ENCODE measurements at places on chromosomes 6 and 20.
A peak's percentile ranks its signal among the peaks of the same experiment; 100 is the strongest.

DNA sequence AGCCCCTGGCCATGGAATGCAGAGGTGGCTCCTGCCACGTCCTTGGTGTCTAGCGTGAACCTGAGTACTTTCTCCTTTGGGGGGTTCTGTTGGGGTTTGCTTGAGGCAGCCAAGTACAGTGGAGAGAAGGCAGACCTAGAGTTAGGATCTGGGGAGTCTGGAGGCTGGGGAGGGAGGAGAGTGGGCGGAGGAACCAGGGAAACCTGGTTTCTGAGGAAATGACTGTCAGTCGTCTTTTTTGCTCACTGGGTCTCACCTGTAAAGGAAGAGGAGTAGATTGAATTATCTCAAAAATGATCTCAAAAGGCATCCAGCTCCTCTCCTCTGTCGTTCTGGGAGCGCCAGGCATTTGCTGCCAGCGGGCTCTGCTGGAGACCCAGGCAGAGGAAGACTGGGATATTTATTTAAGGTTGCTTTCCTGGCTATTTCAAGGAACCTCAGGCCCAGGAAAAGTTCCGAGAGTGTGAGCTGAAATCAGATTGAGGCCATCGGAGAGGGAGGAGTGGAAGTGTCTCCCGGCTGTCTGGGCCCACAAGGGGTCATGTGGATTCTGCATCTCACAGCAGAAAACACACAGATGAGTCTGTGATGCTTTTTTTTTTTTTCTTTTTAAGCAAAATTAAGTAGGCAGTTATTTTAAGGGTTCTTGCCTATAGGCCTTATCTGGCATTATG lies 16.1 kb downstream of the EPB41L1 start:
- no peak for DNase-seq

DNA sequence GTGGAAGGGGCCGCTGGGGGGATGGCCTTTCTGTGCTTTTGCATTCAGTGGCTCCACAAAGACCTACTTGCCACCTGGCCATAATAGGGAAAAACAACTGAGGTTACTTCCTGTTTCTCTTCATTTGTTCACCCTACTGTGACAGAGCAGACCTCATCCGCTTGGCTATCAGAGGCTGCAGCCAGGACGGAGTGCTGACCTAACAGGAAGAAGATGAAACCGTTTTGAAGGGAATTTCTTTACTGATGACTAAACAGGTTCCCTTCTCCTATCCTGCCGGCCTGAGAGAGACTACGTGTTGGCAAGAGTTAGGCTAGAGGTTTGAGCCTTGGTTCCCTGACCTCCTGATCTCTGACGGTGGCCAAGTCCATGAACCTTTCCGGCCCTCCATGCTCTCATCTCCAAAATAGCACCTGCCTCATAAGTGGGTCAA lies 21.3 kb downstream of the PRR18 start:
- DNase-seq = no peak

GRCh38 chr20:32139947-32140346 lies 30.4 kb downstream of the TM9SF4 start:
- DNase-seq = no peak

DNA sequence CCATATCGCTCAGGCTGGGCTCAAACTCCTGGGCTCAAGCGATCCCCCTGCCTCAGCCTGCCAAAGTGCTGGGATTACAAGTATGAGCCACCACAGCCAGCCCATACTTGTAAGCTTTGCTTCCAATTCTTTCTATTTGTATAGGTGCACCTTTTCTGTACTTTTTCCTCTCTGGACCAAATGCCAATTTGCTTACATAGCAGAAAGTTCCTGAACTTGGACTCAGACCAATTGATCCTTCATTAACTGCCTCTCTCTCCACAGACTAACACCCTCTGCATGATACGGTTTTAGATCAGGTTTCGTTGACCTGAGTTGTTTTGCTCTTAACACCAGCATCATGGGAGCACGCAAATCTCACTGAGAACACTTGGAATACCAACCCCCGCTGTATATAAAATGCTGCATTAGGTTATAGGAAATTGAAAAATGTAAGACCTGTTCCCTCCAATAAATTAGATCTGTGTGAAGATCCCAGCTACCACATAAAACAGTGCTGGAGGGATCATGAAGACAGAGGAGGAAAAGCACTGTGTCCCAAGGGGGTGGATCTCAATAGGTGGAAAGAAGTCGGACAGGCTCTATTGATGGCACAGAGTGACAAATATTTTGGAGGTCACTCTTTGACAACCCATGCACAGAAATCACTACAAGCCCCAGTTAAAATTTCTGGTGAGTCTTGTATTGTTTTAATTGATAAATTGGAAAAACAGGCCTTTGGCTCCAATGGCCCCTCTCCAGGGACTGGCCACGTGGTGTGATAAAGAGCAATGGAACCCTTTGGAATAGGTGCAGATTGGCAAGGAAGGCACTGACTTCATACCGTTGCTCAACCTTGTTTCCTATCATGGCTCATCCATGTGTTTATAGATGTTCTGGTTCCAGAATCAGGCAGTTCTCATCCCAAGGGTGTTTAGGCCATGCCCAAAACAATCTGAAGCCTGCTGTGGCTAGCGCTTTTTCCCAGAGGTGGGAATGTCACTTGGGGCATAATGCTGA lies 51.2 kb downstream of the ISM1 start:
- DNase-seq = no peak

DNA sequence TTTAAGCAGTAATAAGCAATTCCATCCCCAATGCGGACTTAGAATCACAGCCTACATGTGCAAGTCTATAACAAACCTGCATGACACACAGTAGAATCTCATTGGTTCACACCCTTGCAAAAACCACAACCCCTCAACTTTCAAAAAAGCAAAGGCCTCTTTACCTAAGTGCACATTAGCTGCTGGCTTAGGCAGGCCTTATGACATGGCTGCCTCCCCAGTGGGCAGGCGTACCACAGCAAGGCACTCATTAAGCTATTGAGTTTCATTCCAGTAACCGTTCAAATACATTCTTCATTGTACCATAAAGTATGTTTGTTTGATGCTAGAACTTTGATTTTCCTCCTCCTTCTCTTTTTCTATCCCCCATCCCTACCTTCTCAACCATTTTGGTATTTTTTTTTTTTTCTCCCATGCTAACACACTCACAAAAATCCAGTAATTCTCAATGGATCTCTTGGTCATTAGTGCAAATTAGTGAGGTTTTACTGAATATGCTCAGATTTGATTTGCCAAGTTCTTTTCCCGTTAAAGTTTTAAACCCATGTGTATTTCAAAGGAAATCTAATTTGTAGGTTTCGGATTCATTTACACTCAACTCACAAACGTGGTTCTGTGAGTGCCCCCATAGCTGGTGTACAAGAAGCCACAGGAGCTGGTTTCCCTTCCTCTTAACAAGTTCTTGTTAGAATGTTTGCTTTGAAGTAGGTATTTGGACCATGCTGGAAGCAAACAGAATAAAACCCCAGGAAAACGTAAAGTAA lies 460.4 kb upstream of the RUNX2 start:
- DNase-seq = no peak

DNA sequence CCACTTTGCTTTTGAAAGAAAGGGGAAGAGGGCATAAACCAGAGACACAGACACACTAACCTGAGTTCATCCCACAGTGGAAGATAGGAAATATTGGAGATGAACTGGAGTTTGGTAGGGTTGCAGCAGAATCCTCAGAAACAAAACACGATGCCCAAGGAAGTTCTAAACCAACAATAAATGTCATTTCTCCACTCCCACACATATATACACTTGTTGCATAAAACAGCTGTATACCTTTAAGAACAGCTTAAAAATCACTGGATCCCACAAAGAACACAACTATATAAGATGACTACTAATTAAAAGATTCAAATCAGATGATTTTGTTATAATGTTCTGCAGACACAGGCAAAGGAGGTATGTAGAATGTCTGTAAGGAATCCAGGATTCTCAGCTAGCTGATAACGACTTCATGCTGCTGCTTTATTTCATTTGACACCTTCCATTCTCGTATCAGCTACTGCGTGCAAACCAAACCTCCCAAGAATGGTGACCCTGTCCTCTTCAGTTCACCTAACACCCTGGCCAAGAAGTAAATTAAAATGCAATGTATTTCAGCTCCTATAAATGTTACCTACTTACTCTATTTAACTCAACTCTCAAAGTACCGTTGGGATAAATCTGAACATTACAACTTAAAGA lies 14.3 kb downstream of the KIF13A start:
- DNase-seq = no peak

DNA sequence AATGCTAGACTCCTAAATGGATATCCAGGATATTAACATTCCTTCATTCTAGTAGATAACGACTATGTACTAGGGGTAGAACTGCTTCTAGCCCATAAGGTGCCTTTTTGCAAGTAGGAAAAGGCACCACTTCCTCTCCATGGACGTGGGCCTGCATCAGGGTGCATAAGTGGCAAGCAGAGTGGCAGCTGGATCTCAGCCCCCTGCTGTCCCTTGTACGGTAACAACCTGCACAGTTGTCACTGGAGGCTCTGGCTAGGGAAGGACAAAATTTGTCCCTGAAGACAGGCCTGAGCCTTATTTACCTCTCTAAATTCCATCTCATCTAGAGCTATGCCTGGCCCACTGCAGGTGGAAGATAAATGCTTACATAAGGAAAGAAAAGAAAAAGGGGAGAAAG lies 42.5 kb upstream of the SAYSD1 start:
- no peak for DNase-seq

GRCh38 chr20:49634116-49634515 lies 66.2 kb upstream of the PTGIS start:
- DNase-seq = no peak

DNA sequence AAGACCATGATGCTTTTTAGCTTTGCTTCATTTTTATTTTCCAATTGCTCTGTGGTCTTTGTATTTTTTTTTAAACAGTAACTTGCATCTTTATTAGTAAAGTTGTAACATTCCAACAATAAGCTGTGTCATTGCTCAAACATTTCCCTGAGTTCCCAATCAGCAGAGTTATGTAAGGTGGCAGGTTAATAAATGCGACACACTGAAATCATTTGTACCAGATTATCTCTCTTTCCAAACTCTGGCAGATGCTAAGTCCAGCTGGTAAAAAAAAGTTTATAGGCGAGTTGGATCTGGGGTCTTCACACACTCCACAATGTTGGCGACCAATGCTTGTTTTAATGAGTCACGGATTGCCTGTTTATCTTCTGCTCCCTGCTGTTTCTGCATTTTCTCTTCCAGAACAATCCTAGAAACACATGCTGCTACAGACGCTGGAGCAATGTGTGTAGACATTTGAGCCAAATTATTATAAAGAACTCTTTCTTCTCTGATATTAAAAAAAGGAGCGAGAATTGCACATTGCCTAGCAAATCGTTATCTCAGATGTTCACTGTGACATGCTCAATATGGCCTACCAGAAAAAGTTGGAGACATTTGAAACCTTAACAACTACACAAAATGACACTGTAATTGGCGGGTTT lies 113.6 kb upstream of the IFNGR1 start:
- DNase-seq = no peak

- no peak for DNase-seq
Measured at GRCh38 chr6:111564482-111564945, 41.2 kb downstream of the TRAF3IP2 start.

- no peak for DNase-seq
Measured at GRCh38 chr6:91094341-91094740, 507.5 kb upstream of the MAP3K7 start.

DNA sequence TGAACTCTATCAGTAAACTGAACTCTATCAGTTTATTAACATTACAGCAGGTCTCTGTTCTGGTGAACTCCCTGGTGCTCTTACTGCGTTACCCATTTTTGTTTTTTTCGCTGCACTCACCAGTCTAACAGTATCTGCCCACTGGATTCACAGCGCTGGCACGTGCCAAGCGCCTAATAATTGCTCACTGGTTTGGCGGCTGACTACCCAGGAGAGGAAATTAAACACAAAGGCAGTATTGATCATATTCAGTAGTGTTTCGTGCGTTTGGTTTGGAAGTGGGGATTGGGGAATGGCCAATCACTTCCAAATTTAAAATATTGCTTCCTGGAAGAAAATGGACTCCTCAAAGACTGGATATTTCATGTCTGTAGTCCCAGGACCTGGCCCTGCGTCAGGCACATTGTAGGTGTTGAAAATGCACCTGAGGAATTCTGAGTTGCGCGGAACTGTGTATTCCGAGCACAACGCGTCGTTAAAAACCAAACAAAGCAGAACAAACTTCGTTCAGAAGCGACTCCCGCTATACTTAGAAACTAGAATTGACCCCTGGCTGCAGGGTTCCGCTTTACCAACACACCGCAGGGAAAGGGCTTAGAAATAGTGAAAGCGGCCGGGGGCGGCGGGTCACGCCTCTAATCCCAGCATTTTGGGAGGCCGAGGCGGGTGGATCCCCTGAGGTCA lies 1.1 kb upstream of the RPS12 start:
- DNase-seq = peak; percentile 73

DNA sequence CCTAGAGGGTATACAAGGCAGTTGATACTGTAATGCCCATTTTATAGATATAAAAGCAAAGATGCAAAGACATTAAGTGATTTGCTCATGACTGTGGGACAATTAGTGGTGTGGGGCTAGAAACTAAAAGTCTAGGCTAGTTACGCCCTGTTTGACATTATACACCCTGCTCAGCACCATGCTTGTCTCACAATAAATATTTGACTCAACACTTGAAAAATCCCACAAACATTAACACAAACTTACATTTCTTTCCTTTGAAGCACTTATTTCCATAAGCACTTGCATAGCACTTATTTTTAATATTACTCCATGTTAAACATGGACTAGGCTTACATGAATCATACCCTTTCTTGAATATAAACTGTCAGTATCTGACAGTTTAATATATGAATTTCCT lies 36.5 kb upstream of the SNRPB2 start:
- no peak for DNase-seq

DNA sequence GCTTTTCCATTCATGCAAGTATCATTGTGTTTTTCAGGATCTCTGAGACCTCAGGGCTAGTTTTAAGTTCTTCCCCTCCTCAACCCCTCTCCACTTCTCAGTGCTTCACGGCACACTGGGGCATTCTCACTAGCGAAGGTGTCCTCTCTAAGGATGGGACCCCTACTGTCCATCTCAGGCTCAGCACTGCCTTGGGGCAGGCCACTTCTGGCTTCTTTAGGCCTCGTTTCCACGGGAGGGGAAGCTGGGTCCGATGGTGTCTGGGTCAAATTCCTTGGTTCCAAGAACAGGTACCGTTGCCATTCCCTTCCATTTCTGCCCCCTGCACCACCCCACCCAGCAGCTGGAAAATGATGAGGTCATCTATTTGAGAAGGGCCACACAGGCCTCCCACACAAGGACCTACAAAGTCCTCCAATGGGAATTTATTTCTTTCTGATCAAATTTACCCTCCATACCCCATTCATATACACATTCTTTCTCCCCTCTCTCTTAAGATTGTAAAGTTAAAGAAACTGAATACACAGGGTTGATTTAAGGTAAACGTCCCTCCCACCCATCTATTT lies 17.2 kb downstream of the GNAS start:
- DNase-seq = no peak

GRCh38 chr6:169583886-169584541 lies 117.8 kb downstream of the WDR27 start:
- DNase-seq = peak; percentile 8

- DNase-seq = no peak
Measured at GRCh38 chr20:62350098-62350628, 16.9 kb downstream of the LAMA5 start.
